ENCODE measurements at places on chromosomes 4 and X.
A peak's percentile ranks its signal among the peaks of the same experiment; 100 is the strongest.

GRCh38 chr4:3047464-3048286 lies 26.7 kb downstream of the HTT-AS start:
- peak; percentile 64 for DNase-seq

GRCh38 chrX:11540532-11541377 lies 125.0 kb downstream of the ARHGAP6 start:
- no peak for DNase-seq

- no peak for DNase-seq
Observed at GRCh38 chrX:107507093-107507743, 57.8 kb downstream of the FRMPD3 start.

DNA sequence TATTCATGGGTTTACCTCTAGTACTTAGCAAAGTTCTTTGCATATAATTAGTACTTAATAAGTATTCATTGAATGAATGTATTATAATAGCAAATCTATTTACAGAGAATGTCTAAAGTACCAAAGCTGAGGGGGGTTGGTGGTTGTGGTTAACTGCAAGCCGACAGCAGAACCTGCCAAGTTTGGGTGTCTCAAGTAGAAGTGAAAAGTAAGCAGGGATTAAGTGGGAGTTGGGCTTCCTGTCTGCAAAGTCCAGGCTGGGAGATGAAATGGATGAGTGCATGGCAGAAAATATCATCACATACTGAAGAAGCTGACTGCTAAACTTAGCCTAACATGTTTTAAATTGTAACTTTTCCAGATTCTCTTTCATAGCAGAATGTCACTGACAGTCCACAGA lies 169.6 kb downstream of the CAMK2D start:
- no peak for DNase-seq

- DNase-seq, result no peak
Observed at GRCh38 chr4:23097251-23097650, 404.5 kb downstream of the GBA3 start.

GRCh38 chrX:12790885-12791256 lies 341 bp upstream of the PRPS2 start:
- DNase-seq, result no peak

Measured in CD4-positive, alpha-beta T cell treated with Interleukin-2 at 100 ng/mL for 4 hours (primary cell).